GM06990 (cell line): ENCODE measurements at places on chromosomes 13 and 19.

- DNase-seq = no peak
Observed at GRCh38 chr19:19062454-19063182, 1.2 kb upstream of the SLC25A42 start.

GRCh38 chr13:73465617-73465971 lies 406.8 kb downstream of the KLF5 start:
- DNase-seq = no peak

- DNase-seq = no peak
Observed at GRCh38 chr19:48867746-48868113, 687 bp downstream of the PLEKHA4 start.

DNA sequence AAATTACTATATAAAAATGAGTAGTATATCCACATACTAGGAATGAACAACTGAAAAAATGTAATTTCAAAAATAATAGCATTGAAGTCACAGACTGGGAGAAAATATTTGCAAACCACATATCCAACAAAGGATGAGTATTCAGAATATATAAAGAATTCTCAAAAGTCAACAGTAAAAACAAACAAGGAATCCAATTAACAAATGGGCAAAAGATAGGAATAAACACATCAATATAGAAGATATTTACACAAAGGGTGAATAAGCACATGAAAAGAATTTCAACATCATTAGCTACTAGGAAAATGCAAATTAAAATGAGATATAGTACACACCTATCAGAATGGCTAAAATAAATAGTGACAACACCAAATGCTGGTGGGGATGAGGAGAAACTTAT lies 37.0 kb downstream of the MYCBP2 start:
- no peak for DNase-seq

DNA sequence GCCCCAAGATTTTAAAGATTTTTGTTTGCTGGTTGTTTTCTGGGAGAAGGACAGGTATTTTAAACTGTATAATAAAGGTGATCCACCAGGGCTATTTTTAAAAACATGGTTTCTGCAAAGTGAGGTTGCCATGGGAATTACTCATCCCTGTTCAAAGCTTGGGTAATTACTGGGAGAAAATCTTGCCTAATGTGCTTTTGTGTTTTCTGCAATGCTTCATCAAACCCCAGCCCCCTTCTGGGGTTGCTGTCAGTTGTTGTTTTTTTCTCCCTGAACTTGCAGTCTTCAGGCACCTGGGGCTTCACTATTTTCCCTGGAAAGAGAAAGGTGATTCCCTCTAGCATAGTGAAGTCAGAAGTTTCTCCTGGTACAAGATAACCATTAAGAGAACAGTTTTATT lies 277.2 kb downstream of the NALCN start:
- no peak for DNase-seq

DNA sequence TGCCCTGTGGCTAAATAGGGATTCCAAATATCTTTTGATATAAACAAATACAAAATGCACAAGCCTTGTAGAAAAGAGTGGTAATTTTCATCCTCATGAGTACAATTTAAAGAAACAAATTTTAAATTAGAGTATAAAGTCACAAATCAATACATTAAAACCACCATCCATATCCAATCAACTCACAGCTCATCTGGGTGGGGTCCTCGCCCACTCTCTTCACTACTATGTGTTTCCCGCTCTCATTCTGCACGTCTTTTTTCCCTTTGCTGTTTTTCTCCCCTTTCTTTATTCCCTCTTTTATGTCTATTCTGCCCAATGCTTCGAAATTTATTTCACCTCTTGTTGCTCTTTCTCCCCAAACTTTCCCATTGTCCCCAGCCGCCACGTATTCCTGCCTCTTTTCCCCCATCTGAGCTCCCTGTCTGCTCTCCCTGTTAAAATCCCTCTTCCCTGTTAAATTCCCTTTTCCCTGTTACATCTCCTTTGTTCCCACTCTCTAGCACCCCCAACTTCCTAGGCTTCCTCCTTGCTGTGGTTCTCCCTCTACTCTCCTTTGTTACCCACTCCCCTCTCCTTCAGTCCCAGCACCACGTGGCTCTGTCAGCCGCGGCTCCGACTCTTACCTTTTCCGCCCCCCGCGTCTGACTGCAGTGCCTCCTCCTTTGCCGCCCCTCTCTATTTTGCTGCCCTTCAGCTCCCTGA lies 1.3 kb downstream of the ZNF616 start:
- no peak for DNase-seq

GRCh38 chr13:45508776-45509175 lies 44.0 kb downstream of the COG3 start:
- DNase-seq = no peak

GRCh38 chr13:95221971-95222732 lies 79.1 kb downstream of the ABCC4 start:
- DNase-seq = peak; percentile 54

GRCh38 chr13:72397265-72397664 lies 330.2 kb downstream of the MZT1 start:
- no peak for DNase-seq

GRCh38 chr13:94427313-94427953 lies 52.0 kb downstream of the DCT start:
- no peak for DNase-seq

DNA sequence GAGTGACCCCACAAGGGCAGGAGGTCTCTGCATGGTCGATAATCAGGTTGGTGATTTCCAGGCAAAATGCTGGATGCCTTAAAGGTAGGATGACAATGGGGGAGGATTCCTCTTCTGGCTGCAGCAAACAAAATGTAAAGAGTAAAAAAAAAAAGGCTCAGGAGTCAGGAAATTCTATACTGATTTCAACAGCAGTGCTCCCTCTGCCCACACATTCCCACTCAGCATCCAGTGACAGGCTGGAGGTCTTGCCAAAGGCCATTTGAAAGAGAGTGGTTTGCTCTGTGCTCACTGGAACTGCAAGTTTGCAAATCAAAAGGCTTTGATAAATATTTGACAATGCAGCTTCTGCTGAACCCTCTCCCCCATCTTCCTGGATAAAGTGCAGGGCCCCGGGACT lies 135.4 kb downstream of the TNFRSF19 start:
- no peak for DNase-seq

- no peak for DNase-seq
Observed at GRCh38 chr13:97616385-97616784, 182.4 kb downstream of the RAP2A start.

GRCh38 chr13:48318377-48318811 lies 14.8 kb downstream of the RB1 start:
- peak; percentile 18 for DNase-seq

DNA sequence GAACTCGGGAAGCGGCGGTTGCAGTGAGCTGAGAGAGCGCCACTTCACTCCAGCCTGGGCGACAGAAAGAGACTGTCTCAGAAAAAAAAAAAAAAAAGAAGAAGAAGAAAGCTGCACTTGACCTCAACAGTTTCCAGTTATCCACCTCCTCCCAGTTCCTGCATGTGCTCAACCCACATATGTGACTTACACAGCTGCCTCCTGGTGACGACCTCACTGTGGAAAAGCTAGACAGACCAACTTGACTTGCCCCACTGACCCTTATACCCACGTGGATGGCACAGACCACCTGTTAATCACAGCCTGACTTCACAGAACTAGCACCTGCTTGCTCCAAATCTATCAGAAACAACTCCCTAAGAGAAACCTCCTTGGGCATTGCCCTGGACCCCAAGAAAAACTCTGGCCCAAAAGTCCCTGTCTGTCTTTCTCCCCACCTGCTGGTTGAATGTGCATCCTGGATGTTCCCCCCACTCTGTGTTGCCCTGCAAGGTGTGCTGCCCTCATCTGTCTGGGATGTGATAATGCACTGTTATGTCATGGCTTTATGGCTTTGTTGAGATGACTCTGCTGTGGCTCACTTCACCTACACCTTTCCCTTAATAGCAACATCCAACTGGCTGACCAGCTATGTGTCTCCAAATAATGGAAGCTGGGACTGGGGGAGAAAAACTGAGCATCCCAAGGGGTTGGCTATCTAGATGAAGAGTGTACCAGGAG lies 2.8 kb downstream of the ZNF20 start:
- DNase-seq = no peak

GRCh38 chr13:110280985-110281688 lies 25.8 kb downstream of the COL4A1 start:
- DNase-seq = no peak

- no peak for DNase-seq
Observed at GRCh38 chr19:31804668-31805067, 455.4 kb upstream of the TSHZ3 start.
